ENCODE measurements at places on chromosomes 5 and 9.

GRCh38 chr9:16794871-16795639 is 75.4 kb downstream of the BNC2 start:
- no peak for DNase-seq

GRCh38 chr9:70130266-70130665 is 86.6 kb downstream of the MAMDC2 start:
- no peak for DNase-seq

DNA sequence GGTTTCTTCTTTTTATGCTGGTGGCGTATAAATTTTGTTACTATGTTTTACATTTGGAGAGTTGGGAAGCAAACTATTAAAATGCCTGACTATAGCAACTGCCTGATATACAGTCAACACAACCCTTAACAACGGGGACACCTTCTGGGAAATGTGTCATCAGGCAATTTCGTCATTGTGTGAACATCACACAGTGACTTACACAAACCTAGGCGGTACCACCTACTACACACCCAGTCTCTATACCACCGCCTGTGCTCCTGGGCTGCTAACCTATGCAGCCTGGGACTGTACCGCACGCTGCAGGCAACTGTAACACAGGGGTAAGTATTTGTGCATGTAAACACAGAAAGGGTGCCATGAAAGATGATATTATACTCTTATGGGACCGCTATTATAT is 1.3 kb upstream of the CDHR2 start:
- DNase-seq = no peak

- no peak for DNase-seq
Observed at GRCh38 chr5:93611976-93612854, 29.2 kb downstream of the NR2F1 start.

GRCh38 chr9:134344068-134344799 is 18.0 kb downstream of the RXRA start:
- DNase-seq = peak; percentile 36

DNA sequence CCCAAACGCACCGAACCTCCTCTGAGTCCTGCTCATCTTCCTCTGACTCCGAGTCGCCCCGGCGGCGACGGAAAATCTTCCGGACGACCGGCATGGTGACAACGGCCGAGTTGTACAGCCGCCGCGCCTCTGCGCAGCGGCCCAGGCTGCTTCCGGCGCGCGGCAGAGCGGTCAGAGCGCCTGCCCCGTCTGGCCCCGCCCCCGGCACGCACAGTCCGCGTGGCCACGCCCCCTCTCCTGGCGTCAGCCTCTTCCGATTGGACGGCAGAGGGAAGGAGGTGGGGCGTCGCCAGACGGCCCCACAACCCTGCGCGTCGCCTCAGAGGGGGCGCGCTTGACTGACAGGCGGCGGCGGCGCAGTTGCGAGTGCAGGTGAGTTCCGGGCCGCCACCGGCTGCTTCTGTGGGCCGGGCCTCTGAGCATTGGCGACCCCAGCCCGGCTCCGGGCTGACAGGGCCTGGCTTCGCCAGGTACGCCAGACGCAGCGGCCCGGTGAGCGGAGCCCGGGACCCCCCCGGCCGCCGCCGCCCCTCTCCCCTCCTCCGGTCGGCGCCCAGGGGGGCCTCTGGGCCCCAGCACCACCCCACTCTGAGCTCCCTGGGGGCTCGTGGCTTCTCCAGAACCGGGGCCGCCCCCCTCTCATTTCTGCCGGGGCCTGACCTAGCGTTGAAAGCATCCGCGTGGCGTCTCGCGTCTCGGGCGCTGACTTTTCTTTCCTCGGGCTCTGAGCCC is at the start of the genes C9orf78 and USP20:
Gene C9orf78 (minus strand): TSS at position 148 of the 732 bp plus-strand sequence. CDS start 54 bp downstream, at position 94.
Gene USP20 (plus strand): TSS at position 331 of the 732 bp plus-strand sequence. CDS start 17,098 bp downstream, outside the sequence.
- peak; percentile 98 for DNase-seq

DNA sequence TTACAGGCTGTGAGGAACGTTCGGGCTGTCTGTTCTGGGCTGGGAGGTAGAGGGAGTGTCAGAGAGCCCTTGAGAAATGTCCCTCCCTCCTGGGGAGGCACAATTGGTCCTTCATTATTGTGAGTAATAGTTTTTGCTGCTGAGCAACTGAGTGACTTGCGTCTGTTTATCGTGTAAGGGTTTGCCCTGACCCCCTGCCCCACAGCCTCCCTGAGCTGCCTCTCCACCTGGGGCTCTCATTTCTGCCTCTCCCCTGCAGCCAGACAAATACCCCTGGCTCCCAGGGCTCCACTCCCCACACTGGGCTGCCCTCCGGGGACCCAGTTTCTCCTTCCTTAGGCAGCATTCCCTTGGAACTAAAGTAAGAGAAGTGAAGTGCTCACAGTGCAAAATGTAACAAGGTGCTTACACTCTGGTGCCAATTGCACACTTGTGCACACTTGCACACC is 174.9 kb upstream of the MVB12B start:
- DNase-seq = no peak

DNA sequence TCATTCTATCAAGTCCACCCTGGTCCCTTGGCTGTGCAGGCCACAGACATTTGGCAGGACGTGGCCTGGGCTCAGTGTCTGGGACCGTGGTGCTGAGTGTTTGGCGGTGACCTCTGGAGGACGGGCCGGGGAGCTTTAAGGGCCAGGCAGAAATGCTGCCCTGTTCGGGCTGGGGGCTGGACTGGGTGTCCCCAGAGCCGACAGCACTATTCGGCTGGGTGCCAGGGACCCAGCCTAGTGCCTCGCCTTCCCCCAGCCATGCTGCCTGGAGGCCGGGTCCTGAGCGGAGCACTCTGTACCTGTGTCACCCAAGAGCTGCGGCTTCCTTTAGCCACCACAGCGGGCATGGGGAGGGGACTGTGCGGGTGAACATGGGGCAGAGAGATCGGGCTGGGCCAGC is 40.4 kb downstream of the COL5A1 start:
- DNase-seq = no peak

DNA sequence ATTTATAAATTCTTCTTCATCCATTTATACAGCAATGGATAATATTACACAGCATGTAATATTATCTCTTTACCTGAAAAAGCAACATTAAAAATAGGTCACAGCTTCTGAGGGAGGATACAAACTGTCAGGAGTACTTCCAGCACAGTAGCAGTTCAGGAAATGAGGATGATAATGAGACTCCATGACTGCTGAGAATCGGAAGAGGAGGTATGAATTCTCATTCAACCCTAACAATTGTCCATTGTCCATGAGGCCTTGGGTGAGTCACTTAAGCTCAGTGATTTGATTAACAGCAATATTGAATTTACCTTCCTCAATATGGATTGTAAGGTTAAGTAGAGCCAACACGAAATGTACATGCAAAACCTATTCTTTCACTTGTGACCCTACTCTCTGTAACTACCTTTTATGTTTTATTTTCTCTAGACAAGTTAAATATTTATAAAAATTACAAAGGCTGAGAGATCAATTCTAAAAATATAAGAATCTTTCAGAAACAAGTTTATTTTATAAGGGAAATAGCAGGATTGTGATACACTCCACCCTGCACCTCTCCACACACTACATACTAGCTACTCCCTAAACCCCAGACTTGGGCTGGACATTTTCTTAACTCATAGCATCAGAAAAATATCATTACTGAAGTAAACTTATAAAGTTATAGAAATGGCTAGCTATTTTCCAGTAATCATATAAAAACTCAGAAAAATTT is 159.1 kb upstream of the ACOT12 start:
- no peak for DNase-seq

GRCh38 chr5:134500699-134501430 is 24.6 kb upstream of the JADE2 start:
- DNase-seq = no peak

- DNase-seq = no peak
Observed at GRCh38 chr5:100444961-100445360, 90.2 kb upstream of the FAM174A start.

GRCh38 chr9:89532478-89532877 is 34.6 kb upstream of the SEMA4D start:
- no peak for DNase-seq

- no peak for DNase-seq
Observed at GRCh38 chr9:90774071-90774470, 27.5 kb upstream of the SYK start.

GRCh38 chr9:117795271-117795670 is 91.1 kb downstream of the TLR4 start:
- no peak for DNase-seq

GRCh38 chr9:91751922-91752321 is 198.1 kb downstream of the ROR2 start:
- DNase-seq = no peak

GRCh38 chr5:61576556-61576955 is 244.5 kb downstream of the ZSWIM6 start:
- DNase-seq = no peak

- DNase-seq = no peak
Observed at GRCh38 chr5:915946-916345, 23.3 kb downstream of the TRIP13 start.

DNA sequence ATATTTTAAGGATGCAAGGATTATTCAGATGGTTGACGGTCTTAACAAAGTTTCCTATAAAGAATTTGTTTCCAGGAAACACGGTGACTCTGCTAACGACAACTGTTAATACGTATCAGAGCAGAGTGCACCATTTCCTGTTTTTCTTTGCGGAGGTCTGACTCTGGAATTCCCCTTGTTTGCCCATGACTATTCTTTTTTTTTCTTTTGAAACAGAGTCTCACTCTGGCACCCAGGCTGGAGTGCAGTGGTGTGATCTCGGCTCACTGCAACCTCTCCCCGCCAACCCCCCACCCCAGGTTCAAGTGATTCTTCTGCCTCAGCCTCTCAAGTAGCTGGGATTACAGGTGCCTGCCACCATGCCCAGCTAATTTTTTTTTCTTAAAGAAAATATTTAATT is 115.9 kb downstream of the CDC42SE2 start:
- peak; percentile 76 for DNase-seq

GRCh38 chr5:132391870-132392269 is 22.4 kb downstream of the SLC22A5 start:
- no peak for DNase-seq

DNA sequence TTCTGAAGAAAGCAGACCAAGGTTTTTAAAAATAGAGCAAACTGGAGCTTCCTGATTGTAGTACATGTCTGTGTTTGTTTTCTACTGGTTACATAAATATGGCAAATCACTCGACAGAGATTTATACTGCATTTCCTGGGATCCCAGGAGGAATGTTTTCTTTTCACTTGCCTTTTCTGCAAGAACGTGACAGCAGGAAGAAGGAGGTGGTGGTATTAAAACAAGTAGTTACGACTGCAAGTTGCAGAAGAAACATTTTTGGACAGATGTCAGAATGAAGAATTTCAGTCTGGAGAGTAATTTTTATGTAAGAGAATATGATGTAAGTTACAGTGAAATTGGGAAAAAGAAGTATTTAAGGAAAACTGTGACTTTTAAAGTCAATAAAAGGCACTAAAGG is 253.7 kb upstream of the NFIL3 start:
- DNase-seq = no peak

DNA sequence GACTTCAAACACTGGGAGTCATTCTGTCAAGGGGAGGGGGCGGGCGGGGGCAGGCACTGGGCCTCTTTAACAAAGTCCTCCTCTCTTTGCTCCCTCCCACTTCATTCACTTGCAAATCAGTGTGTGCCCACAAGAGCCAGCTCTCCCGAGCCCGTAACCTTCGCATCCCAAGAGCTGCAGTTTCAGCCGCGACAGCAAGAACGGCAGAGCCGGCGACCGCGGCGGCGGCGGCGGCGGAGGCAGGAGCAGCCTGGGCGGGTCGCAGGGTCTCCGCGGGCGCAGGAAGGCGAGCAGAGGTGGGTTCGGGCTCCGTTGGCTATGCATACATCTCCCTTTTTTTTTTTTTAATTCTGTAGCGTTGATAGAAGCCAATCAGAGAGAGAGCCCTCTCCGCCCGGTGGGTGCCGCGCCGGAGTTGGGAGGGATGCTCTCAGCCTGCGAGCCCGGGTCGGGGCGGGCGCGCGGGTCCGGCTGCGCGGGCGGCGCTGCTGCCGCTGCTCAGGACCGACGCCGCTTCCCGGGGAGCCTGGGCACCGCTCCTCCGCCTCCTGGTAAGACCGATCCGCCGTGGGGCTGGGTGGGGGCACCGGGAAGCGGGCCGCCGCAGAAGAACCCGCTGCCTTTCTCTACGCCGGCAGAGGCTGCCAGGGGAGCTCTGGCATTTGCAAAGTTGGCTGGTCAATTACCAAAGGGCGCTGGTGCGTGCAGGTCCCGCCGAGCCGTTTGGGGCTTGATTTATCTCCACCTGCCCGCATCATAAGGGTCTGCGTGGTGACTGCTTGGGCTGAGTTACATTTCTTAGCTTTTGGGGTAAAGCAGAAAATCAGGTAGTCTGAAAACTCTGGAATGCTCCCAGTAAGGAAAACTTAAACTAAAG is at the start of gene CDH6:
Gene CDH6 (plus strand): TSS at position 96 of the 877 bp plus-strand sequence. CDS start 73,788 bp downstream, outside the sequence.
- no peak for DNase-seq

- DNase-seq = peak; percentile 70
Observed at GRCh38 chr5:179907556-179908324, at the start of gene TBC1D9B. TBC1D9B (minus strand) TSS chr5:179907897; CDS start chr5:179907821, 76 bp downstream.

- no peak for DNase-seq
Observed at GRCh38 chr5:126443374-126443851, 20.2 kb downstream of the GRAMD2B start.

DNA sequence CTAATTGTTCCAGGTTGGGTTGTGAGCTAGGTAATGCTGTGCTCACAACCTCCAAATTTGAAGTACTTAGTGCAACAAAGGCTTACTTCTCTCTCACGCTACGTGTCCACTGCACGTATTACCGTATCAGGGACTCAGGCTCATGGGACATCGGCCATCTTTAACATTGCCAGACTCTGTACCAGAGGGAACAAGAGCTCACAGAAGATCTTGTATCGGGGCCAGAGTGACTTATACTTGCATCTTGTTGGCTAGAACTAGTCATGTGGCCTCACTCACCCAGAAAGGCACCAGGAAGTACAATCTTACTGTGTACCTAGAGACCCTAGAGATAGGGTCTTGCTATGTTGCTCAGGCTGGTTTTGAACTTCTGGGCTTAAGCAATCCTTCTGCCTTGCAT is 81.1 kb upstream of the KLF9 start:
- no peak for DNase-seq

DNA sequence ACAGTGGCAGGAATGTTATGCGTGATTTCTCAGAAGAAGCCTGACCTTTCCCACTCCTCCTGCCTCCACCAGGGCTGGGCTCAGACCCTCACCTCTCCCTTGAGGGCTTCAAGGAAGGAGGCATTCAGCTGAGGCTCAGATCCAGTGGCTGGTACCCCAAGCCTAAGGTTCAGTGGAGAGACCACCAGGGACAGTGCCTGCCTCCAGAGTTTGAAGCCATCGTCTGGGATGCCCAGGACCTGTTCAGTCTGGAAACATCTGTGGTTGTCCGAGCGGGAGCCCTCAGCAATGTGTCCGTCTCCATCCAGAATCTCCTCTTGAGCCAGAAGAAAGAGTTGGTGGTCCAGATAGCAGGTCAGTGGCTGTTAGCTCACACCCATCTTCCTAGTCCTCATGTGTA is 9.9 kb downstream of the BTNL9 start:
- DNase-seq = no peak

Data from stimulated activated naive CD8-positive, alpha-beta T cell treated with anti-CD3 and anti-CD28 coated beads, Interleukin-15, amount 100 ng/mL, for 72 hours (primary cell).